ENCODE measurements at places on chromosomes 1 and 21.

DNA sequence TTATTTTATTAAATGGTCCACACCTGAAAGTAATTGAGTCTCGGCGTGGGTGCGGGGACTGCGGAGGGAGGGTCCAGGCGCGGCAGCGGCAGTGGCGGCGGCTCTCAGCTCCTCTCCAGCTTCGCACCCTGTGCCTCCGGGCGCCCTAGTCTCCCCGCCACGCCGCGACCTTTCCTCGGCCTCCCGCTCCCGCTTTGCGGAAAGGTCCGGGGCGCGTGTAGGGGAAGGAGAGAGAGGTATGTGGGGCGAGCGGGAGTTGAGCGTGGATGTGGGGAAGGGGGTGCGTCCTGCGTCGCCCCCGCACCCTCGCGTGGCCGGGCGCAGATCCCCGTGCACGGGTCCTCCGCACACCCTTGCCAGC is 13.4 kb upstream of the ALX3 start:
- DNase-seq, result no peak

DNA sequence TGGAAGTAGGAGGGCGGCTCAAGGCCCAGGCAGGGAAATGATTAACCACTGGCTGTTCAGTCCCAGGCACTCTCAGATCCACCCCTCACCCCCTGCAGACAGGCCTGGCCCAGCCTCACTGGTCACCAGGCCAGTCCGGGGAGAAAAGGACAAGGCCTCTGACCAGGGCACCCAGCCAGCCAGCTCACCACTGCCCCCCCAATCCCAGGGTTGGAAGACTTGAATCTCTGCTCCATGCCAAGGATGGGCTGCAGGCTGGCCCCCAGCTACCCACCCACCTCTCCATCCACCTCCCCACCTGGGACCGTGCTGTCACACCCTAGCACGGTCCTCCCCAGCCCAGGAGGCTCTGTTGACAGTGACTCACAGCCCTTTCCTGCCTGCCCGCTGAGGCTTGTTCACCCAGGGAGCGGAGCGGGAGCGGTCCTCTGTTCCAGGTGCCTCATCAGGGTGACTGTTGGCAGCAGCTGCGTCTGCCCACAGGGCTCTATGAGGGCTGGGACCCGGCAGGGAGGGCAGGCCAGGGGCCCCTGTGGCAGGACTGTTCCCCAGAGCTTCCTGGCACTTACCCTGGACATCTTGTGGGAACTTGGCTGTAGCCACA is 2.2 kb downstream of the LAD1 start:
- DNase-seq, result no peak

- DNase-seq, result no peak
Observed at GRCh38 chr1:5408401-5408800, 583.8 kb downstream of the NPHP4 start.

- no peak for DNase-seq
Observed at GRCh38 chr1:61183471-61184039, 101.2 kb downstream of the NFIA start.

DNA sequence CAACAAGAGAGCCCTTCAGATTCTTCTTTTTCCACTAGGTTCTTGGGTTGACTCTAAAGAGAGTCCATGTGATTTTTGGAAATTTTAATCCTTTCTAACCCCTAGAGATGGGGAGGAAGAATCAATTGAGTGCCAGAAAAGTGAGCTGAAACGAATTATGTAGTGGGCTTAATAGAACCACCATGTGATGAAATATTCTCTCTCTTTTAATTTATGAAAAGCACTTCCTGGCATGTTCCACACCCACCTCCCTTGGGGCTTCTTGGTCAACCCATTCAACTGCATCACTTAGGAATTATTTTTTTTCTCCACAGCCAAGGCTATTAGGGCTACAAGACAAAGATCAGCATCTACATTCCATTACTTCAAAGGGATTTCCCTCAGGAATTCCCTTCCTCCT is 79.6 kb downstream of the ZC3H11B start:
- no peak for DNase-seq

GRCh38 chr1:198850196-198850595 is 211.4 kb downstream of the PTPRC start:
- DNase-seq, result no peak

- DNase-seq, result no peak
Observed at GRCh38 chr1:167121375-167122120, 27.7 kb downstream of the STYXL2 start.

GRCh38 chr1:25671929-25672328 is 55.3 kb downstream of the MAN1C1 start:
- no peak for DNase-seq

DNA sequence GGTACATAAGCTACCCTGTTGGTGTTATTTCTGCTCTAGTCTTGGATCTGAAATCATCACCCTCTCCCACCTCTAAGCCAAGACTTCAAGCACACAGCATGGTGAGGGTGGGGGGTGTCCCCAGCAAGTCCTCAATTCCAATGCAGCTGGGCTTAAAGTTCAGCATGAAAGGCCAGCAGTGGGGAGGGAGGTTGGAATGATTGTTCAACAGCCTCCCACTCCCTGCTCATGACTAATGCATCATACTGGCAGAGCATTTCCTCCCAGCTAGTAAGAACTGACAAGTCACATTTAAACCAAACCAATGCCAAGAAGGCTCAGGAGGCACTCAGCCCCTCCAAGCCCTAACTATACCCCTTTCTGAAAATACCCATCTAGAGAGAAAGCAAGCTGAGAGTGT is 50.1 kb downstream of the TIAM1 start:
- no peak for DNase-seq

- DNase-seq, result peak; percentile 93
Observed at GRCh38 chr1:2049718-2050431, at the start of gene PRKCZ. PRKCZ (plus strand) TSS chr1:2050411; CDS start chr1:2050631, 220 bp downstream.

- DNase-seq, result no peak
Observed at GRCh38 chr1:229947968-229948367, 119.1 kb upstream of the GALNT2 start.

DNA sequence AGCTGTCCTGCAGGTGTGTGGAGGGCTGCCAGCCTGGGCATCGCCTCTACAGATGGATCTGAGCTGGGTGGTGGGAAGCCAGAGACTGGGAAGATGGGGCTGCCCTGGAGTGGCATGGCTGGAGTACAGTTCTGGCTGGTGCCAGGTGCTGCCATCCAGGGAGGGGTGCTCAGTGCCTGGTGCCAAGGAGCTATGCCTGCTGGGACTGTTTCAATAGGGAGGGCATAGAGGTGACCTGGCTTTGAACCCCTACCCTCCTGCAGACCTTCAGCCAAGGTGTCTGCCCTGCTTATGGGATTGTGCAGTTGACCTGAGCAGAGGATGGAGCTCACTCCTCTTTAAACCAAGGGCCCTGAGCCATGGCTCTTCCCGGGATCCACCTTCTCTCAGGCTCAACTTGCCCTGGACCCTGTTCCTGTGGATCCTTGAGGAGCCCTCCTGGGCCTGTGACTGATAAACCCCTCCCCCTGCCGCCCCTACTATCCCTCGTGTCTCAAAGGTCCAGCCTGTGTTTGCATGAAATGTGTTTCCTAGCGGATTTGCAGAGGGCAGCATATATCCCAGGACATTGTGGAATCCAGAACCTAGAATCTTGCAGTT is 48.7 kb downstream of the PTPRU start:
- no peak for DNase-seq

- no peak for DNase-seq
Observed at GRCh38 chr1:17586172-17586964, 46.9 kb downstream of the ARHGEF10L start.

- DNase-seq, result no peak
Observed at GRCh38 chr1:214648801-214649200, 45.8 kb downstream of the CENPF start.

DNA sequence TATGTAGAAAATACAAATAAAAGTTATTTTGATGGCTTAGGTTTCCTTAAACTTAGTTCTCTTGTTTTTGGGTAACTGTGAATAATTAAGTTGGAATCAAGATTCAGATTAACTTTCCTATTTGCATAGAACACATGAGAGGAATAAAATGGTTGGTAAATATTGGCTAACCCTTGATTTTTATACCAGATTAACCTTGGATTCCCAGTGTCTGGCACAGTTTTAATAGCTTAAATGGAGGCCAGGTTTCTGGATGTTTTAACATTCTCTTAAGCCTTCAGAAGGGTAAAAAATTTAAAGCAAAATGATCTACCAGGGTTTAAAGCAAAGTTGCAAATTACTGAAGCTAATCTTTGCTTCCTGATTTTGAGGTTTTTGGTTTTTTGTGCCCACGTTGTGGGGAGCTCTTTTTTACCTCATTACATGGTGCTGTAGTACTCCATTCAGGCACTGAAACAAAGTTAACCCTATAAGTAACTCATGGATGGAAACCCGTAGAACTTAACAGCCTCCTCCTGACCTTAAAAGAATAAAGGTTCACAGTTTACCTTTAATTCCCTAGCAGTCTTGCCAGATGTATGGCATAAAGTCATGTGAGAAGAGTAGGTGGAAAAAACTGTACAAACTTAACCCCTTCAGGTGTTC is 8.4 kb upstream of the SPATA1 start:
- no peak for DNase-seq

DNA sequence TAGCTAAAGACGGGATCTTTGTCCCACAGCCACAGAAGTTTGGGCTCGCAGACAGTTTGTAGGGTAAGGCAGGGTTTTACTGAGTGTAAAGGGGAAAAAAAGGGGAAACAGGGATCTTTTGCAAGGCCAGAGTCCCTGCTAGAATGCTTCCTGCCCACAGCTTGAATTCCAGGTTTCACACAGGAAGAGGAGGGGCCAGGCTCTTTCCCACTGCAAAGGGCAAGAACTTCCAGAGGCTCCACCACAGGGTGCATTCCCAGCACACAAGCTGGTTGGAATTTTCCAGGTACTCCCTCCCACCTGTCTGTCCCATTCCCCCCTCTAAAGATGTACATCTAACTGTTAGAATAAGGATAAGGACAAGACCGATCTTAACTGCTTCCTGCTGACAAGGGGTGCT is 1126.9 kb downstream of the KCNT2 start:
- no peak for DNase-seq

- DNase-seq, result peak; percentile 25
Observed at GRCh38 chr1:66996018-66996682, 57.8 kb downstream of the SLC35D1 start.

GRCh38 chr1:172442843-172443565 is 865 bp downstream of the PIGC start:
- DNase-seq, result no peak

- no peak for DNase-seq
Observed at GRCh38 chr1:228500143-228500734, 13.1 kb downstream of the RNF187 start.

GRCh38 chr21:44021064-44021463 is 9.0 kb downstream of the TRAPPC10 start:
- DNase-seq, result no peak

GRCh38 chr1:8094481-8095241 is 68.6 kb upstream of the ERRFI1 start:
- no peak for DNase-seq

- no peak for DNase-seq
Observed at GRCh38 chr1:154493276-154493675, 8.7 kb upstream of the TDRD10 start.

DNA sequence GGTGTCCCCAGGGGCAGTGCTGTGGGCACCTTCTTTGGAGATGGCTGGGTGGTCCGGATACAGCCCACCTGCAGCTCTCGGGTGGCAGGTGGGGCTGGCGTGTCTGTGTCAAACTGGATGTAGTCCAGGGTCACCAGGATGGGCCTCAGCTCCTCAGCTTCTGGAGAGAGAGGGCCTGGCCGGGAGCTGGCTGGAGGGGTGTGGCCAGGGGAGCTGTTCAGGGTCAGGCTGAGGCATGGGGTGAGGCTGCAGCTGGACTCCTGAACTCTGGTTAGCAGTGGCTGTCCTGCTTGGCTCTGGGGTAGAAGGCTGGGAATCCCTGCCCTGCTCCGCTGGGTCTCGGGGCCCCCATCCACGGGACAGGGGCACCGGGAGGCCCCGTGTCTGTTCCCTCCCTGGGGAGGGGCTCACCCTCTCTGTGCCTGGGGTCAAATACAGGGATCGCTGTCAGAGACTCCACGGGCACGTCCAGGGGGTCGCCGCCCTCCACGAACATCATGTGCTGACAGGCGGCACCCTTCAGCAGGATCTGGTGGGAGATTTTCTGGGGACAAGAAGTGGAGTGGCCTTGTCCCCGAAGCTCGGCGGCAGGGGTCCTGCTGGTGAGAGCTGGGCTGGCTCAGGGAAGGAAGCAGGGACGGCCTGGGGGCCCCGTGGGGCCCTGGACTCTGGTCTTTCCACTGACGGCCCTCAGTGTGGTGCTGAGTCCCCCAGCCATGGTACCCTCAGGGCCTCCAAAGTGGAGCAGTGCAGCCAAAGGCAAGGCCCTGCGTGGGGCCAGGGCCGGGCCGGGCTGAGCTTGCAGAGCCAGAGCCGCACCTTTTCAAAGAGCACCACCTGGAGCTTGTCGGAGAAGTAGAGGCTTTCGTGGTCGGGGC is 4.1 kb upstream of the TMEM52 start:
- DNase-seq, result no peak

- no peak for DNase-seq
Observed at GRCh38 chr1:164228928-164229327, 330.1 kb upstream of the PBX1 start.

- DNase-seq, result no peak
Observed at GRCh38 chr1:189212606-189213005, 1265.1 kb downstream of the BRINP3 start.

Measured in effector CD8-positive, alpha-beta T cell (primary cell).